ENCODE measurements at places on chromosomes 1 and 21.
A peak's percentile ranks its signal among the peaks of the same experiment; 100 is the strongest.

GRCh38 chr1:74396933-74397332 is 115.5 kb downstream of the LRRC53 start:
- no peak for DNase-seq

GRCh38 chr1:226002667-226003501 is 3.7 kb upstream of the SDE2 start:
- no peak for DNase-seq

GRCh38 chr21:42492201-42492600 is 3.8 kb downstream of the RSPH1 start:
- DNase-seq, result no peak

GRCh38 chr1:56469640-56470371 is 109.6 kb downstream of the PLPP3 start:
- no peak for DNase-seq

DNA sequence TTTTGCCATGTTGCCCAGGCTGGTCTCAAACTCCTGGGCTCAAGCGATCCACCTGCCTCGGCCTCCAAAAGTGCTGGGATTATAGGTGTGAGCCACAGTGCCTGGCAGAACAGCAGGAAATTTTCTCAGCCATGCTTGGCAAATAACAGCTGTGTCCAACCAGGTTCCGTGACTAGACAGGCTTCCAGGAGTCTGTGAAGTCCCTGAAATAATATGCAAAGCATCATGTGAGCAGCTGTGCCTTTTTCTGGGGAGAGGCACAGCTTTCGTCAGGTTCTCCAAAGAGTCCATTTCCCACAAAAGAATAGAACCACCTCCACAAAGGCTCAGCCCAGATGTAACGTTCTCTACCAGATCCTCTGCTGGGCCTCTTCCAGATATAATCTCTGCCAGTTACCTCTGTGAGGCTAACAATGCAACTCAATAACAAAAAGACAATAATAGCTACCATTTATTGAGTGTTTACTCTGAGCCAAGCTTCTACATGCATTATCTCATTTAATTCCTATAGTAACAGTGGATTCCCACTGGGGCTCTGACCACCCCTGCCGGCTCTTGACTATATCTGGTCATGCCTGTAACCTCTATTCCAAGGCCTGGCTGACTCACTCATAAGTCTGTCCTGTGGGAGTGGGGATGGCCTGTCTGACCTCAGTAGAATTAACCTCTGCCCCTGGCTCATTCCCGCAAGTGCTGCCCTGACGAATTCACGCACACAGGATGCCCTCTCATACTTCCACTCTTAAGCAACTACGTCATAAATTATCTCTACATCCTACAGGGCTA is 4.0 kb upstream of the NKAIN1 start:
- no peak for DNase-seq

DNA sequence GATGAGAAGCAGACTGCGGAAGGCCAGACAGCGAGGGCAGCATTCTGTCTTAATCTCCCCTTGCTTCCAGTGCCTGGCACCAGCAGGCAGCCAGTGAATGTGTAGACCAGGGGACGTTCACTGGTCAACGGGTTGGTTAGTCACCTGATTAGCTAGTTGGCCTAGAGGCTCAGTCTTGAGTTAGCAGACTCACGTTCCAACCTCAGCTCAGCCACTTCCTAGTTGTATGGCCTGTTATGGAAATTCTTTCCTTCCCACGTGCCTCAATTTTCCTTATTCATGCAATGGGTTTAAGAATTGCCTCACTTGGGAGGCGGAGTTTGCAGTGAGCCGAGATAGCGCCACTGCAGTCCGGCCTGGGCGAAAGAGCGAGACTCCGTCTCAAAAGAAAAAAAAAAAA is 249.6 kb upstream of the TMEM51 start:
- DNase-seq, result no peak

DNA sequence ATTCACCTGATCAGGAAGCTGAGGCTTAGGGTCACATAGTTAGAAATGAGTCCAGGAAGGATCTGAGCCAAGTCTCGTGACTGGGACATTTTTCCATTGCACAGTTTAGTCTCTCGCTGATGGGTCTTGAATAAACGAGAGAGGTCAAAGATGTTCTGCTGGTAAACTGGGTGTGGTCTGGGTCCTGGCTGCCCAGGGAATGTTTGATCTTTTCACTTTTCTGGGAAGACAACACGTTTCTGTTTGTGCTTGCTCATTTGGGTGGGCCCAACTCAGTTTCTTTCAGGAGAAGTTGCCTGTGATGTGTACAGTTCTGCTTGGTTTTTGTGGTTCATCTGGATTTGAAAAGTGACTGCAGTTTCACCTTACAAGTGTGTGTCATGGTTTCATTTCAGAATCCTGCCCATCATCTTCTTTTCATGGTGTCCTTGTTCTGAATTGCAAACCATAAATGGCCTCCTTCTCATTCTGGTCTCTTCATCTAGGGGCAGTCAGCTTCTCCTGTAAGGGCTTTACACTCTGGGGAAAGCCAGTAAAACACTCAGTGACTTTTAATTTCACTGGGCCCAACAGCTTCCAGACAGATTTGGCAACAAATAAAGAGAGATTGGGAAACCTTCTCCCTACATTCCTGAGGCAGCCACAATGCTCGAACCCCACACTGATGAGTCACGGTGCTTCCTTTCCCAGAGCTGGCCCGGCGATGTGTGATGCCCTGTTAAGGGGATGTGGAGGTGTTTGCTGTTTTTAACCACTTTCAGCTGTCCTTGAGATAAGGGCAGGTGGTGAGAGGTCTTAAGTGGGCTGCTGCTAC is 7.2 kb upstream of the TACSTD2 start:
- peak; percentile 18 for DNase-seq

DNA sequence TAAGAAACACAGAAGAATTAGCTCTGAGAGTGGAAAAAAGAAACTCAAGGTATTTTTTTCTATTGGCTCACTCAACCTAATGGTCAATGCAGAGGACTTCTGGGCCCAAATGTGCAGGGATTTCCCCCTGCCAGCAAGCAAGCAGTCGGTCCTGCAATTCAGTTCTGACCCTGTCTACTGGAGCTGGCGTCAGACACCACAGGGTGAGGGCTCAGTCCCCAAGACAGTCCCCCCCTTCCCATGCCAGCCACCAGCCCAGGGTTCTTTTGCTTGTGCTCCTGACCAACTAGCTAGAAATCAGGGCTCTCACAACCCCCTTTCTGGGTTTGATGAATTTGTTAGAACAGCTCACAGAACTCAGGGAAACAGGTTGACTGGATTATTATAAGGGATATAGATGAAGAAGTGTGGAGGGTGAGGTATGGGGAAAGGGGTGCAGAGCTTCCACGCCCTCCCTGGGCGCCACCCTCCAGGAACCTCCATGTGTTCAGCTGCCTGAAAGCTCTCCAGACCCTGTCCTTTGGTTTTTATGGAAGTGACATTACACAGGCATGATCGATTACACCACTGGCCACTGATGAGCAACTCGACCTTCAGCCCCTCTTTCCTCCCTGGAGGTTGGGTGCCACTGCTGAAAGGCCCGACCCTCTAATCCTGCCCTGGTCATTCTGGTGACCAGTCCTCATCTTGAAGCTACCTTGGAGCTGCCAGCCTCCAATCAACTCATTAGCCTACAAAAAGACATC is 22.5 kb upstream of the PWP2 start:
- DNase-seq, result no peak

- DNase-seq, result no peak
Observed at GRCh38 chr1:178877896-178878295, 7.0 kb upstream of the ANGPTL1 start.

GRCh38 chr21:26461500-26461899 is 111.6 kb downstream of the CYYR1 start:
- no peak for DNase-seq

DNA sequence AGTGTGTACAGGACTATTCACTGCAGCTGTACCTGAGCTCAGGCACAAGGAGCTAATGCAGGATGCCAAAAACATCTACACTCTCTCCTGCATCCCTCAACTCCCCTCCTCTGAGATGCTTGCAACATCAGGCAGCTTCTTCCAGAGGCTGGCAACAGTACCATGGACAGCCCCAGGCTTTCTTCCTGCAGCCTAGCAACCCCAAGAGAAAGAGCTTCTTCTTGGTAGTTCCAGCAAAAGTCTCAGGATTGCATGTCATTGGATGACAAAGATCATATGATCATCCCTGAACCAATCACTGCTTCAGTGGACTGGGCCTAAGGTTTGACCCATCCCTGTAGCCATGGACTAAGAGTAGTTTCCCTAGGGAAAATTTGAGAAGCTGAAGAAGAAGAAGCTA is 46.7 kb downstream of the CAMK2N1 start:
- no peak for DNase-seq

DNA sequence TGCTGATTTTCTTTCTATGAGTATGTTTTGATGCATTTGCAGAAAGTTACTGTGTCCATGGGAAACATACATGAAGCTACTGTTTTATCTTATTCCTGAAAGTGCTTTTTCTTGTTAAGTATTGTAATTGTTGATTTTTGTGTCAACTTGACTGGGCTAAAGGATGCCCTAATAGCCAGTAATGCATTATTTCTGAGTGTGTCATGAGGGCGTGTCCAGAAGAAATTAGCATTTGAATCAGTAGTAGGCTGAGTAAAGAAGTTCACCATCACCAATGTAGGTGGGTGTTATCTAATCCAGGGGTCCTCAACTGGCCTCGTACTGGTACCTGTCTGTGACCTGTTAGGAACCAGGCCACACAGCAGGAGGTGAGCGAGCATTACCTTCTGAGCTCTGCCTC is 760.2 kb downstream of the PLA2G4A start:
- no peak for DNase-seq

DNA sequence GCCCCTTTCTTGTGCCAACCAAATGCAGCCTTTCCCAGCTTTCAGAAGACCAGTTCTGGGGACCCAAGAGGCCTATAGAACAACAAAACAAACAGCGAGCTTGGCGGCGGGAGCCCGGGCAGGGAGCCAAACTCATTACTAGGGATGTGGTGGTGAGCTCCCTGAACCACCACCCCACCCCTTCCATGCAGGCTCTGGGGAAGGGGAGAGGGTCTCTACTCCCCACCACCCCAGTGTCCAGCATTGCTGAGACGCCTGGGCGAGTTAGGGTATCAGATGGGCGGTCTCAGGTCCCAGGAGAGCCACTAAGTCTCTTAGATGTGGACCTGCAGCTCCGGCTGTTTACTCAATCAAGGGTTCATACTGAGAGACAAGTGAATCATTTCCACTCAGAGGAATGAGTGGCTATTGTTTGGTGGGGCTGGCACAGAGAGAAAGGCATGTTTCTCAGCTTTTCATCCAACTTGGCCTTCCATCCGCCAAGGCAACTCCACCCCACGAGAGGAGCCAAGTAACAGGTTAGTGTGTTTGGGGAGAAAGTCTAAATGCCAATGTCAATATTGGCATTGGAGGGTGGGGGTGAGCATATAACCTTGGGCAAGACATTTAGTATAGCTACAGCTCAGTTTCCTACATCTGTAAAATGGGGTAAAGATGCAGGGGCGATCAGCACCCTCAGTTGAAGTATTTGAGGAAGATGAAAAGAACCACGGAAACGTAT is 40.9 kb downstream of the PLXNA2 start:
- no peak for DNase-seq

- DNase-seq, result peak; percentile 22
Observed at GRCh38 chr1:3012456-3013291, 8.6 kb upstream of the ACTRT2 start.

- DNase-seq, result no peak
Observed at GRCh38 chr1:156644640-156645039, 2.7 kb downstream of the BCAN start.

DNA sequence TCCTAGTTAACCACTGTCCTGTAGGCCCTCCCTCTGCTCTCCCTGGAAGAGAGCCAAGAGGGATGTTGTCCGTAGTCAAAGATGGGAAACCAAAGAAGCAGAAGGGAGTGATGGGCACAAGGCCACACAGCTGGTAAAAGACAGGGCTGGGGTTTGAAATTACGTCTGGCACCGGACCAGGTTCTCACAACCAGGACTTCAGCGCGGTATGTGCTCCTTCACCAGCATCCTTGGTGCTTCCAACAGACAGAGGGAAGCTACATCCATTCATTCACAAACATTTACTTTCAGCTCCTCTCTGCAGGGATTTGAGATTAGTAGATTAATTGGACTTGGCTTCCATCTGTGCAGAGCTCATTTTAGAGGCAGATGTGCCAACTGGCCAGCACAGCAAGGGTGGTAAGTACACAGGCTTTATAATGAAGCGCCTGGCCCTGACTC is 191.2 kb downstream of the TRABD2B start:
- DNase-seq, result no peak

DNA sequence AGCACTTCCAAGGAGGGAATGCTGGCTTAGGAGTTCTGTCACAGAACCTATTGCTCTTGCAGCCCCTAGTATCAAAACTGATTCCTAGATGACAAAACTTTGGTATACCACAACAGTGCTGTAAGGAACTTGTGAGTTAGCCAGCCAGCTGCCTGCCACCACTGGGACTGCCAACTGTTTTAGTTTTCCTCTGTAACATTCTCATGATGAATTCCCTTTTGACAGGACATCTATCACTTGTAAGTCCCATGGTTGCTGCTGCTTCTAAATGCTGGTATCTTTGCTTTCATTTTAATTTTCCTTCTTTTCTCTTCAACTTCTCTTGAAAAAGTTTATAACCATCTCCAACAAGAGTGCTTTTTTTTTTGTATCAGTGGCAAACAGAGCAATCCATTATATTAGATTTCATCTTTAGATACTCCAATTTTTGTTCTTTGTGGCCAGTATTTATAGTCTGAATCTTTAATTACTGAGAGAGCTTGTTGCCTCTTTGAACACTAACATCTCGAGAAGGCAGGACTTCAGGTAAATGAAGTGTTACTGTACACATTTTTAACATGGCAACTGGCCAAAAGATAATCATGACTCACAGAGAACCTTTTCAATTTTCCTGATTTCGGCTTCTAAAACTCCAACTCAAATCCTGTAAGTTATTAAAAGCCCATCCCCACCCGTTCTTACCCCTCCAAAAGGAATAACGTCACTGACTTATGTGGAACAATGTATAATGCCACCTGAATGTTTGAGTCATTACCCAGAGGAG is 19.8 kb downstream of the DBT start:
- no peak for DNase-seq

- DNase-seq, result peak; percentile 20
Observed at GRCh38 chr1:119870917-119871596, 25.3 kb downstream of the ADAM30 start.

GRCh38 chr1:33045246-33045645 is 8.6 kb upstream of the AK2 start:
- DNase-seq, result no peak

DNA sequence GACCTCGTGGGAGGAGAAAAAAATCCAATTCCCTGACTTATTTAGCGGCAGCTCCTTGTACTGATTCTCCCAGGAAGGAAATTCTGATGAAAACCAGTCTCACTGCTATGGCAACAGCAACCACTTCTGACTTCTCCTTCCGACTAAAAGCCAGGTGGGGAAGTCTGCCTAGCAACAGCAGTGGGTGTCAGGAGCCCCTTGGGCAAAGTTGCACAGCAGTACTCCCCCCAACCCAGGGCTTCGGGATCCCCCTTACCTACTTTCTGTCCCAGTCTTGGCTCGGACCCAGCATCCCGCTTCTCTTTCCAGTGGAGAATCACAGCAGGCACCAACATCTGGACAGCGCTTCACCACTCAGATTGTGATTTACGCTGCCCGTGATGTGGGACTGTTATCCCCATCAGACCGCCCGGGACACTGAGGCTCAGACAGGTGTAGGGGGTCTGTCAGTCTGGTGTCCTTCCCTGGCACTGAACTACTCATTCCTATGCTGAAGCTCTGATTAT is 24.6 kb downstream of the NKAIN1 start:
- no peak for DNase-seq

All from GM18507 (cell line).